Stimulated activated CD4-positive, alpha-beta T cell treated with anti-CD3 and anti-CD28 coated beads, TNF-alpha, amount 100 ng/mL, for 24 hours (primary cell): ENCODE measurements at places on chromosomes 3 and 15.
A peak's percentile ranks its signal among the peaks of the same experiment; 100 is the strongest.

GRCh38 chr15:68537097-68537496 is 41.7 kb upstream of the CORO2B start:
- DNase-seq = no peak

GRCh38 chr3:4534906-4535305 is 41.8 kb downstream of the ITPR1 start:
- DNase-seq = no peak

DNA sequence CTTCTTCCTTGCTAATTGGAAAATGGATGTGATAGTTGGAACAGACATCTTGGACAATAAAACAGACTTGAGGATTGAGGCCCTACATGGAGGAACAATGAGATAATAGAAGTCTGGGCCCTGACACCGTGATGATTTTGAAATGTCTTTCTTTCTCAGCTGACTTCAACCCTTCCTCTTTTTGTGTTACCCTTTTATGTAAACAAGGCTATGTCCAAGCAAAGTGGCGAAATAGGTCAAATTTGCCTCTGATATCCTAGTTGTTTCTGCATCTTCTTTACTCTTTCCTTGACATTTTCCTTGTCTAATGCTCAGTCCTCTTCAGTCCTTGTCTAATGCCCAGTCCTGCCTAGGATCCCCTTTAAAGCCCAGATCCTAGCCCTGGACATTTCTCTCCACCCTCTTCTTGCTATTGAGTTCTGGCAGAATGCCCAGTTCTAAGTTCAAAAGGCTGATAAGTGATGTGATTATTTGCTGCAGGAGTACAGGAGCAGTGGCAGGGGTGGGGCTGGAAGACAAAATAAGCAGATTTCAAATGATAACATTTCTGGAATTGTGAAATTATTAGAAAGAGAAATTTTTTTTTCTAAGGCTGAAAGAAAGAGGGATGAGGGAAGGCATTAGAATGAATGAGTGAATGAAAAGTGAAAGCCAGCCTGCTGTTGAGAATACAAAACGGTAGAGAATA is 6.5 kb upstream of the VPS8 start:
- no peak for DNase-seq

DNA sequence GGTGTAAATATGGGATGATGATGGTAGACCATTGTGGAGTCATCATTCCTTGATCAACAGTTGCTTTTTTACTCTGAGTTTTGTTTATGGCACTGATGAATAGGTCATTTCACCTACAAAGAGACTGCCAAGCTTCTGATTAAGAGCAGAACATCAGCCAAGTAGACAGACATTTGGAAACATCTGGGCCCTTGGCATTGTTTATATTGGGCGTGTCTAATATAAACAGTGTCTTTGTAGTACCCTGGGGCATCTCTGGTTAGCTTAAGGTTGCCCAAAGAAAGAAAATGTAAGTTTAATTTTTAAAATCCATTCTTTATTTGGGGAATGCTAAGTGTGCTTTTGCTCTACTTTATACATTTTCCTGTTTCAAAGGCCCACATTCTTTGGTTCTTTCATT is 377.0 kb downstream of the FEZF2 start:
- DNase-seq = no peak

- DNase-seq = no peak
Measured at GRCh38 chr15:23671481-23671880, 15.6 kb downstream of the NDN start.

DNA sequence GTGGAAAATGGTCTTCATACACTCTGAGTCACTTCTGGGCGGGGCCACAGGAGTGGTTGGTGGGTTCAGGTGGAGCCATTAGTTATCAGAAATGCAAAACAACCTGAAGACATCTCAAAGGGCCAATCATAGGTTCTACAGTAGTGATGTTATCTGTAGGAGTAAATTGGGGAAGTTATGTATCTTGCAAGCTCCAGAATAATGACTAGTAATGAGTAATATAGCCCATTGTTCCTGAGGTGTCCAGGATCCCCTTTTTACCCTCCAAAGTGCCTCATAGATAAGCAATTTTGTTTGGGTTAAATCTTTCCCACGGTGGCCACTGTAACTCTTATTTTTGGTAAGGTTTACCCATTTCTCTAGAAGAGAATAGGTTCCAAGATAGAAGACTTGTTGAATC is 91.7 kb downstream of the PIK3R4 start:
- no peak for DNase-seq

DNA sequence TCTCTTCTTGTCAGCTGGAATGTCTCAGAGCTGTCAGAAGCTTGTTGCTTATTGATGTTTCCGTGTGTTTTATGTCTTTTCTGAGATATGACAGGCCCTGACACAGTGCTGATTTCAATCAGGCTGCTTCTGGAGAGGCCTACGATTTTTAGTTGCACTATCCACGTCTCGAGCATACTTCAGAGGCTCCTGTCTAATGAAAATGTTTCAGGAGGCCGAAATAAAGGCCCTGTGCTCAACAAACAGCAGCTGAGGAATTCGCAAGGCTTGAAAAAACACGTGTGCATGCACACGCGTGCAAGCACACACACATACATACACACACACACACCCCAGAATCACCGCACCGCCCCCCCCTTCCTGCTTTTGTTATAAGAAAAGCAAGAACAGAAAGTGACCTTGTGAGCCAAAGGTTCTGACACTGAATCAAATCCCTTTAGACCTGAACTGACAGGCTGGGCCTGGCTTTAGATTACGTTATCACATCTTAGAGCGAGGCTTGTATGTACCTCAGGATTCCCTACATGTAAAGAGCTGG is 296.6 kb downstream of the NR2F2 start:
- DNase-seq = no peak

DNA sequence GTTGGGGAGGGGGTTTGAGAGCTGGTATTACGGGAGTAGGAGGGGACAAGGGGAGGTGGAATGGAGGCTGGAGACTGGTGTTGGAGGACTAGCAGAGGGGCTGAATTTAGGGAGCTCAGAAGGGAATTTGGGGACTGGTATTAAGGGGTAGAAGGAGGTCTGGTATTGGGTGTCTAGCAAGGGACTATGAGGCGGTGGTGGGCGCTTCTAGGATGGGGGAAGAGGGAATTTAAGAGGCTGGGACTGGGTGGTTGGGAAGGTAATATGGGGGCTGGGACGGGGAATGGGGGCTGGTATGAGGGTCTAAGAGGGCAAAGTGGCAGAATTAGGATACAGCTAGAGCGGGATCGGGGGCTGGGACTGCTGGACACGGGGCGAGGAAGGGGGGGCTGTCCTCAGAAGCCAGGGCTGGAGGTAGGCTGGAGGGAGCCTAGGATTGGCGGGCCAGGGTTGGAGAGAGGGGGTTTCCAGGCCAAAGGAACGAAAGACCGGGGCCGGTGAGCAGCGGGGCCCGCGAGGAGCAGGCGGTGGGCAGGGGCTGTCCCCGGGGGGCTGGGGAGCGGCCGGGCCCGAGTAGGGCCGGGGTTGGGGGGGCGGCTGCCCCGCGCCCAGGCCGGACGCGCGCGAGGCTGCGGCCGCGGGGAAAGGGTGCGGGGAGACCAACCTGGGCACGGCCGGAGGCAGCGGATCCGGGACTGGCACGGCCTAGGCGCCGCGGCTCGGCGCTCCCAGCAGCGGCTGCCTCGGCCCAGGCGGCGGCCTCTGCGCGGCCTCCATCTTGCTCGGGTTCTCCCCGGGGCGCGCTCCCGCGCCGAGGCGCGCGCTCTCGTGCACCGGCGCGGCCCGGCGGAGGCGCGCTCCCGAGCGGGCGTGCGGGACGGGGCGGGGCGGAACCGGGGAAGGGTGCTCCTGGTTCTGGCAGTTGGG is at the start of gene LHFPL4:
TSS of gene LHFPL4 (minus strand) at position 802 of the 927 bp plus-strand sequence. CDS start 1,143 bp downstream, outside the sequence.
- no peak for DNase-seq

DNA sequence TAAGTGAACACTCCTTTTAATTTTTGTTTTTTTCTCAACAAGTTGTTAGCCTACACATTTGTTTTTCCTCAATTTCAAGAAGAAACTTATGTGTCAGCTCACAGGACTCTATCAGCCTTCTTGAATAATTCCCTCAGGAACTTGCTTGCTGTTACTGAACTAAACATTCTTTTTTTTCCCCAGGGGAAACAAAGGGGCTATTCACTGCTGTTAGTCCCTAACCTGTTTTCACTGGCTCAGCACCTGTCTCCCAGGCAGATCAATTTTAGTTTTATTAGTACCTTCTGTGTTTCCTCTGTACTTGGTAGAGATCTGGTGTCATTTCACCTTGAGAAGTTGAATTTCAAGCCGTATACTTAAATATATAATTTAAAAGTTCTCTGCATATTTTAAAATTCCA is 644.6 kb downstream of the CADM2 start:
- DNase-seq = no peak

DNA sequence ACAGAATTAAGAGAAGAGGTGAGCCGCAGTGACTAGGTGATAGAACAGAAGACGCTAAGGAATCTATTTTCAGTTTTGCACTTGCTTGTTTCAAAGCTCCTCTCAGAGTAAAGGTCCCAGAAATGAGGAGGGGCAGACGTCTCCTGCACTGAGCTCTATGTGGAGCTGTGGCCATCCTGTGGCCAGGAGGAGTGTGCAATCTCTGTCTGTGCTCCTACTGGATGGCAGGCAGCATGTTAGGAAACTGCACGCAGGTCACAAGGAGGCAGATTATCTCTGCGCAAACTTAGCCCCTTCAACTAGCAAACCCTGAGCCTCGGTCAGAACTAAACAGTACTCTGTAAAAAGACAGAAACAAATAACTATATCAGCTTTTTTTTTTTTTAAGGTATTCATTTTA is 31.1 kb upstream of the PPIB start:
- no peak for DNase-seq

DNA sequence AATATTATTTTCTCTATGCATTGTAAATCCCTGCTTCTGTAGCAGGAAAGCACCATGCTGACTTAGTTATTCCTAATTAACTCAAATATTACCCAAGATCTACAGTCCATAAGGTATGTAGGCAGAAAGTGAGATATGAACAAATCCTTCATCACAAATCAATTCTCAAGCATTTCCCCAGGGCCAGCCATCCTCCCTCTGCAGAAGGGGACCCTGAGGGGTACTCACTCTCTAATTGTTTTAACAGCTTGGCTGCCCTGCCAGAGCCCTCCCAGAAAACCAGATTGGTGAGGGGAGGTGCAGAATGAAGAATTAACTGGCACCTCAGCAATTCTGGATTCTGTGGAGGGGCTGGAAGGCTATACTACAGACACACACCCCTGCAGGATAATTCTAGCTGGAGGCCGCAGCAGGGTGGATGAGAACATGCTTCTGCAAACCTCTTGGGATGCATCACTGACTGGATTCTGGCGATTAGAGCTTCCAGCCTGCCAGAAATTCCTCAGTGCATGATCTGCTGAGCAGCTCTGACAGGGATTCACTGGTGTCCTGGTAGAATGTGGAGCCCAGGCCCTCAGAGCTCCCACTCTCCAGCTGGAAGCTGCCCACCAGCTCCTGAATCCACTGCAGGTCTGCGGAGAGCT is 88.6 kb upstream of the HERC1 start:
- no peak for DNase-seq

GRCh38 chr3:196792771-196793170 is 53.1 kb downstream of the PAK2 start:
- no peak for DNase-seq

DNA sequence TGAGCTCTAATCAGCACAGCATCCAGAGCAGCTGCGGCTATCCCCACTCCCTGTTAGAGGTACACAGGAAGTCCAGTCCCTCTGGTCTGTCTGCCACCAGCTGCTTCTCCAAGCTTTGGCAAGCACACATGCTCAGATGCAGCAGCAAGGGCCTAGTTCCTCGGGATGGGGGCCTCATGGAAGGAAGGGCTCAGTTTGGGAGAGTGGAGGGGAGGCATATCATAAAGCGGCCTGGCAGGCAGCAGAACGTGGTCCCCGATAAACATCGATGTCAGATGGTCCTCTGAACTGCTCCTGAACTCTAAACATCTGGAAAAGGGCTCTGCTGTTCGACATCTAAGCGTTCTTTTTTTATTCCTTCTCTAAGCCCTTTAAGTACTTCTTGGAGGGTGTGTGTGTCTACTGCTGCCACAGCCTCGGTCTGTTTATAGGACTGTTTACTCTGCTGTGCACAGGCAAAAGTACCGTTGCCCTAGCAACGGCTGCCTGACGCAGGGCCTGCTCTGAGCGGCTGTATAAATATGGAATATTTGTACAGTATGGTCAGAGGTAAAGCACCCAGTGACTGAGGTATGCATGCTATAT is 74.6 kb downstream of the PRICKLE2 start:
- no peak for DNase-seq

DNA sequence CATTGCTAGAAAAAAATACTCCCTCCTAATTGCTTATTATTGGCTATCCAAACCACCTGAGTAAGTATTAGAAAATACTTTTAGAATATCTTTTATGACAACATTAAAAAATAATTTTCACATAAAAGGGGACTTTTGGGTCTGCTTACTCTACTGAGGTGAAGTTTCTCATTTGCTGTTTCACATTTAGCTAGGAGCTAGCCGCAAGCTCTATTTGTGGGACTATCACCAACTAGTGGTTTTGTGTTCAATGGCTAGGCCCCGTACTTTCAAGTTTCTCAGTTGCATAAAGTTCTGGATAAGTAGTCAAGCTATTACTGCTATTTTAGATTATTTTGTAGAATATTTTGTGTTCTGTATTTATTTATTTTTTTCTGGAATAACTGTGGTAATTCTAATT is 244.2 kb upstream of the SLITRK3 start:
- no peak for DNase-seq

DNA sequence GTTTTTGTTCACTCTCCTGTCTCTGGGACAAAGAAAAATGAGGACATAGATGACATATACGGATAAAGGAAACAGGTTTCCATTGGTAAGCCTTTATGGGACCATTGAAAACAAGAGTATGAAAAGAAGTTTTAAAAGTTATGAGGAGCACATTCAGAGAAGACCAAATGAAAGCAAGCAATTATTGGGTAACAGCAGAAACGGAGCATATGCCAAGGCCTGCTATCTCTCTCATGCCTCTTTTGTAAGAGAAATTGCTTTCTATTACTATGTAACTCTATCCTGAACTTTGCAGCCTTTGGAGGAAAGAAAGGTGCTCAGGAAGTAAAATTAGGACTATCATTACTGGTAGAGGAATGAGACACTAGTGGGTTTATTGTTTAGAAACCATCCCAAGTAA is 14.9 kb upstream of the DPH6 start:
- DNase-seq = no peak

GRCh38 chr15:31442699-31443111 is 116.1 kb downstream of the KLF13 start:
- no peak for DNase-seq

DNA sequence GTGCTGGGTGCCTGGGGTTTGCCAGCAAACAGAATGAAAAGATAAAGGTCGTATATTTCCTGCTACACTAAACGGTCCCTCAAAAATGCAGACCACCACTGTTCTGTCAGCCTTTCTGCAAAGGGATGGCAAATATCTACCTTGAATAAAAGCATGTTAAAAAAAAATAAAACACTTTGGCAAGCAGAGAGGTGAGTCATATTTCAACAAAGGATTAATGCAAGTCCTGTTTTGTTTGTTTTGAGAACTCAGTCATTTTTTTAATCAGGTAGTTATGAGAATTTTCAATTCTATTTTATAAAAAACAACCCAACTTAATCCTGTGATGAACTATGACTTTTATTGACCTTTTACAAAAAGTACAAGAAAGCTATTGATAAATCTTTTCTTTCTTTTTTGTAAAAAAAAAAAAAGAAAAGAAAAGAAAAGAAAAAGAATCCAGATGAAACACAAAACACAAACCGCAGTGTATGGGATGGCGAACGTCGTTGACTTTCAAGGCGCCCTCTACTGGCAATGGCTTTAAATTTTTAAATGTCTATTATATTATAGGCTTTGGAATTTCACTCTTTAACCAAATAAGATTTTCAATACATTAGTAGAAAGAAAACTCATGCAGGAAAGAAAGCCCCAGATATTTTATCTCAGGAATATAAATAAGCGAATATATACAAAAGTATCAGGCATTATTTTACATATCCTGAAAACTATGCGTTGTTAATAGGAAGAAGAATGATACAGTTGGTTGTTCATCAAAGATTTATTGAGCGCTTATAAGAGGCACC is 87.8 kb downstream of the NCEH1 start:
- peak; percentile 7 for DNase-seq

GRCh38 chr3:113276751-113277080 is 65.4 kb downstream of the BOC start:
- DNase-seq = no peak
